ENCODE measurements at places on chromosomes 16 and 17. TPM values are rescaled to one million over a fixed set of nuclear protein-coding genes. Genes with fewer than 3 reads are reported as not detected.

DNA sequence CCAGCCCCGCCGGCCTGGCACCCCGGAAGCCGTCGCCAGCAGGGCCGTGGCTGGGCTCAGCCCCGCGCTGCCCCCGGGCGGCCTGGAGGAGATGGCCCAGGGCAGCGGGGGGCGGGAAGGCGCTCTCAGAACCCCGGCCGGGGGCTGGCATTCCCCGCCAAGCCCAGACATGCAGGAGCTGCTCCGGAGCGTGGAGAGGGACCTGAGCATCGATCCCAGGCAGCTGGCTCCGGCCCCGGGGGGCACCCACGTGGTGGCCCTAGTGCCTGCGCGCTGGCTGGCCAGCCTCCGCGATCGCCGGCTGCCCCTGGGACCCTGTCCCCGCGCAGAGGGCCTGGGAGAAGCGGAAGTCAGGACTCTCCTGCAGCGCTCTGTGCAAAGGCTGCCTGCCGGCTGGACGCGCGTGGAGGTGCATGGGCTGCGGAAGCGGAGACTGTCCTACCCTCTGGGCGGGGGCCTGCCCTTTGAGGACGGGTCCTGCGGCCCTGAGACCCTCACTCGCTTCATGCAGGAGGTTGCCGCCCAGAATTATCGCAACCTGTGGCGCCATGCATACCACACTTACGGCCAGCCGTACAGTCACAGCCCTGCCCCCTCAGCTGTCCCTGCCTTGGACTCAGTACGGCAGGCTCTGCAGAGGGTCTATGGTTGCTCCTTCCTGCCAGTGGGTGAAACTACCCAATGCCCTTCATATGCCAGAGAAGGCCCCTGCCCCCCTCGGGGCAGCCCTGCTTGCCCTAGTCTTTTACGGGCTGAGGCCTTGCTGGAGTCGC lies 551 bp downstream of the WDR81 start:
- DNase-seq, result peak; percentile 87

- DNase-seq, result no peak
Measured at GRCh38 chr17:27218719-27219488, 75.0 kb upstream of the WSB1 start.

DNA sequence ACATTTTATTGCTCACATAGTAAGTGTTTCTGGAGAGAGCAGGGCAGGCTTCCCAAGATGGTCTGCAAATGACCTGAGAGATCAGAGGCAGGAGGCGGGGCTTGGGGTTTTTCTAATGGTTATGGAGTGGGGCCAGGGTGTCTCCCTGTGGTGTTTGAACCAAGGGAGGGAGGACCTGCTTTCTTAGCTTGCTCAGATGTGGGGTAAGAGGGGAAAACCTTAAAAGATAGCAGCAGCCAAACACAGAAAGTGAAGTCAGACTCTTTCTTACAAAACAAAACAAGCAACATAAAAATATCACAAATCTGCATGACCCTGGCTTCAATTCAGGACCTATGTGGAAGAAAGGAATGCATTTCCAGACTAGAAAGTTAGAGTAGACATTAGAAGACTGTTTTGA lies 22.9 kb upstream of the DNAJA2 start:
- no peak for DNase-seq

DNA sequence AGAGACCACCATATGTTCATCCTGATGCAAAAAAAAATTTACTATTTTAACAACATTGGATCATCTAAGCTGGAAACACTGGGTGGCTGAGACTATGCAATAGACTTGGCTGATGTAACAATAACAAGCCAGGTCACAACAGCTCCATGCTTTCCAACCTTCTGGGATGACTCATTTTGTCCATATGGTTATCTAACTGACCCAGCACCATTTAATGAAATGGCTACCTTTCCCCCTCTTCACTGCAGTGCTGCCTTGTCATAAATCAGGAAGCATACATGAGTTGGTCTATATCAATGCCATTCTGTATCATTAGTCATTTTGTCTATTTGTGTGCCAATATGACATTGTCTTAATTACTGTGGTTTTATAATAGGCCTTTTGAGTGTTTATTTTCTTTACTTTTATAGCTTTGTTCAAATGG lies 217.6 kb upstream of the KCNJ16 start:
- no peak for DNase-seq

GRCh38 chr16:28001184-28001583 lies 62.3 kb downstream of the GSG1L start:
- DNase-seq, result peak; percentile 27

- no peak for DNase-seq
Measured at GRCh38 chr16:65068151-65068740, 53.6 kb downstream of the CDH11 start.

- DNase-seq, result no peak
Measured at GRCh38 chr16:77965346-77965745, 57.0 kb upstream of the CLEC3A start.

GRCh38 chr17:538181-538973 lies 176.3 kb downstream of the VPS53 start:
- no peak for DNase-seq

- DNase-seq, result no peak
Measured at GRCh38 chr17:17712268-17712924, 31.1 kb downstream of the RAI1 start.

GRCh38 chr17:32161029-32161428 lies 18.7 kb downstream of the RHOT1 start:
- no peak for DNase-seq

DNA sequence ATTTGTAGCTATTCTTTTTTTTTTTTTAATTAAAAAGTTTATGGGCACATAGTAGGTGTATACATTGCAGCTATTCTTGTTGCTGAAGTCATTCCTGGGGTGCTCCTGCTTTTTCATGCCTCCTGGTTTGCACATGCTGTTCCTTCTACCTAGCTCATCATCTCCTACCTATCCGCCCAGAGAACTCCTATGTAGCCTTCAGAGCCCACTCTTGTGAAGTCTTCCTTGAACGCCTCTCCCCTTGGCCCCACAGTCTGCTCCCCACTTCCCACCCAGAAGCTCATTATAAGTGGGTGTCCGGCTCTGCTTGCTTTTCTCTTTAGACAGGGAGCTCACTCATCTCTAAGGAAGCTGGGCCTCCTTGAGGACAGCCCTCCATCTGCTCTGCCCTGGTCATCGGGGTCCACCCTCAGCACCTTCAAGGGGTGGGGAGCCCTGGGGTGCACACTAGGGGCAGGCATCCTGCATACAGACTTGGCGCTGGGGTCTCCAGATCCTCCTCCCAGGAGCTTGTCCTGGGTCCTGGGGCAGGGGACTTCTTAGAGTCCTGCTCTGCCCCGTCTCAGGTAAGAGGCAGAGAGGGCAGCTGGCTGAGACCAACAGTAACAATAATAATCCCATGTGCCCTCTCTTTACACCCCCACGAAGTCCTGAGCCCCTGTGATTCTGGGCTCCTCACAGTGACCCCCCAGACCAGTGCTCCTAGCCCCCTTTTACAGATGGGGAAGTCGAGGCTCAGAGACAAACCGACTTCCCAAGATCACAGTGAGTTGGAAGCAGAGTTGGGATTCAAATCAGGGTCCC lies 3.5 kb upstream of the B9D1 start:
- peak; percentile 39 for DNase-seq

DNA sequence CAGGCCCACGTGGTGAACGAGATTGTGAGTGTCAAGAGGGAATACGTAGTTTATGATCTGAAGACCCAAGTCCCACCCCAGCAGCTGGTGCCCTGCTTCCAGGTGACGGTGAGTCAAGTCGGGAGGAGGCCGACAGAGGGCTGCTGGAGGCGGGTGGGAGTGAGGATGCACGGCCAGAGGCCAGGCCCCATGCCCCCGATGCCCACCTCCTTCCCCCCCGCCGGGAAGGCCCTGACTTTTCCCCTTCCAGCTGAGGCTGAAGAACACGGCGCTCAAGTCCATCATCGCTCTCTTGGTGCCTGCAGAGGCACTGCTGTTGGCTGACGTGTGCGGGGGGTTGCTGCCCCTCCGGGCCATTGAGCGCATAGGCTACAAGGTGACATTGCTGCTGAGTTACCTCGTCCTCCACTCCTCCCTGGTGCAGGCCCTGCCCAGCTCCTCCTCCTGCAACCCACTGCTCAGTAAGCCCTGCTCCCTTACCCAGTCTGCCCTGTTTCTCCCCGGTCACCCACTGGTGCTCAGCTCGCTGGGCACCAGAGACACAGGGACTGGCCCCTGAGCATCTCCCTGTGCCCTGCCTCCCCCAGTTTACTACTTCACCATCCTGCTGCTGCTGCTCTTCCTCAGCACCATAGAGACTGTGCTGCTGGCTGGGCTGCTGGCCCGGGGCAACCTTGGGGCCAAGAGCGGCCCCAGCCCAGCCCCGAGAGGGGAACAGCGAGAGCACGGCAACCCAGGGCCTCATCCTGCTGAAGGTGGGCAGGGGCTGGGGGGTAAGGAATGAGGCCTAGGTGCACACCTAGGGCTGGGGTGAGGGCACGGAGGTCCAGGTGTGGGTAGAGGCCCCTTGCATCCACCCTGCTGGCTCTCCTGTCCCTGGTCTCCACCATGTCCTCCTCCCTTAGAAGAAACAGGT lies 2.6 kb downstream of the ZACN start:
- DNase-seq, result no peak

DNA sequence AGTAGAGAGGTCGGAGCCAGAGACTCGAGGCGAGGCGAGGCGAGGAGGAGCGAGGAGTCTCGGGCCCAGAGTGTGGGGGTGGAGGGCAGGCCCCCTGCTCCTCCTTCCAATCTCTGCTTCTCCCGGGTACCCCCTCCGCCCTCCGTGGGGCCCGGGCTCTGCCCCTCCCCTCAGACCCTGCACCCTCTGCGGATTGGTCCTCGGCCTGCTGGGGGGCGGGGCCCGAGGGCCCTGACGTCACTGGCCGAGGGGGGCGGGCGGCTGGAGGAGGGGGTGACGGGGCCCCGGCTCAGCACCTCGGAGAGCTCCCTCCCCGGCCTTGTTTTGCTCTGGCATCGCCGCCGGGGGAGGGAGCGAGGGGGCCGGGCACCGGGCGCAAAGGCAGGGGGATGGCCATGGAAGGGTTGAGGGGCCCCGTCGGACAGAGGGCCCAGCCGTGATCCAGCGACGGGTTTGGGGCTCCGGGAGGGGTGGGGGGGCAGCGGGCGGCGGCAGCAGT lies at the start of gene RUNDC3A:
Gene RUNDC3A (plus strand): TSS at position 282 of the 499 bp plus-strand sequence. CDS start 232 bp downstream, outside the sequence.
- peak; percentile 90 for DNase-seq

DNA sequence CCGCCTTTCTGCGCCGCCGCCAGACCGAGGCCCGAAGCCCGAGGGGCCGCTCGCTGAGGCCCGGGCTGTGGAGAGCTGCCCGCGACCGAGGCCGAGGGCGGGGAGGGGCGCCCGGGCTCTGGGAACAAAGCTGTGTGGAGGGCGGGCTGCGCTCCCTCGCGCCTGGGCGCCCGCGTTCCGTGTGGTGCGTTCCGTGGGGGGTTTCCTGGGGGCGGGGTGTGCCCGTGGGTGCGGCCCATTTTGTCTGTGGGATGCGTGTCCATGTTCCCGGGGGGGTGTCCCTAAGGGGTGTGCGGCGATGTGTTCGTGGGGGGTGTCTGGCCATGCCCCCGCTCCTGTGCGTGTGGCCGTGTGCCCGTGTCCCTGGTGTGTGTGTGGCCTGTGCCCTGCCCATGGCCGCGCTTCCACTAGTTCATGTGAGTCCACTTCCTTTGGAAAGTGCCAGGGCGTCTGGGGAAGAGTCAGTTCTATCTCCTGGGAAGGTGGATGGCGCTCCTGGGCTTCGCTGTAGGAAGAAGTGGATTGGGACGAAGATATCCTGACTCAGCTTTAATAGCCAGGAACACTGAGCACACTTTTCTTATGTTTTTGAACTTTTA lies 520 bp downstream of the JPT2 start:
- DNase-seq, result no peak

DNA sequence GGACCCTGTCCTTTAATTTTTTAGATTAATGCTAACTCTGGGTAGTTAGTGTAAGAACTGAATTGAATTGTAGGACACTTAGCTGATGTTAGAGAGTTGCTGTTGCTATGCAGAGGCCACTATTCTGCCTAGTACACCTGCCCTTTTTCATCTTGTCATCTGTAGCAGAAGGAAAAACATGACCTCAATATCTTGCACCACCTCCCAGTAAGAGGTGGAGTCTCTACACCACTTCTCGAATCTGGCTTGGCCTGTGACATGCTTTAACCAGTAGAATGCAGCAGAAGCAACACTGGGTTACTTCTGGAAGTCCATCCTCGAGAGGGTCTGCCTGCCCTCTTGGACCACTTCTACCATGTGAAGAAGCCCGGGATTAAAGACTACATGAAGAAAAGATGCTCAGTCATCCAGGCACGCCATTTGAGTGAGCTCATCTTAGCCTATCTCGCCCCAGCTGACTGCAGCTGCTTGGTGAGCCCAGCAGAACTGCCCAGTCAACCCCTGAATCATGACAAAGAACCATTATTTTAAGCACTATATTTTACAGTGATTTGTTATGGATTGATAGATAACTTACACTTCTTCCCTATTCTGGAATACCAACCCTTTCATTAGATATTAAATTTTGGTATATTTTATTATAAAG lies 153.5 kb downstream of the MYO1D start:
- no peak for DNase-seq

- peak; percentile 85 for DNase-seq
Measured at GRCh38 chr16:56191156-56191815, at the start of gene GNAO1. Gene GNAO1, plus strand, starts transcription at chr16:56191489. Its CDS starts 747 bp downstream, at chr16:56192236.

- no peak for DNase-seq
Measured at GRCh38 chr16:84775262-84775810, 44.4 kb upstream of the CRISPLD2 start.

DNA sequence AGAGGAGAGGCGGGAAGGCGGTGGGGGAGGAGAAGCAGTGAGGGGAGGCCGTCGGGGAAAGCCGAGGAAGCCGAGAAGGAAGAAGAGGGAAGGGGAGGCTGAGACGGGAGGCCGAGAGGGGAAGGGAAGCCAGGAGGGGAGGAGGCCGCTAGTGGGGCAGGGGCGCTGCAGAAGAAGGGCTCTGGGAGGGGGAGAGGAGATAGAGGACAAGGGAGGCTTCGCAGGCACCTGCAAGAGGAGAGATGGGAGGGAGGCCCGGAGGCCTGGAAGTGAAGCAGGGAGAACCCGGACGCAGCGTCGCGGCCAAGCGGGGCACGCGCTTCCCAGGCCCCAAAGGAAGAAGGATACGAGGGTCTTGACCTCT lies 2.3 kb downstream of the C17orf58 start:
- no peak for DNase-seq

- no peak for DNase-seq
Measured at GRCh38 chr16:50102051-50102746, 36.4 kb downstream of the HEATR3 start.

Gene TMEM114
- not detected for total RNA-seq

Gene C17orf78
- total RNA-seq, result not detected

Gene SLC16A6
- total RNA-seq, result 8.7 TPM

Gene DNAAF8
- 0.85 TPM for total RNA-seq

Gene AIPL1
- total RNA-seq, result 0.28 TPM

Gene MYH13
- 0.19 TPM for total RNA-seq

Gene RGS11
- 4.4 TPM for total RNA-seq

Gene JPH3
- total RNA-seq, result not detected

Gene ZDHHC1
- total RNA-seq, result 9.5 TPM
